Kidney capillary endothelial cell (primary cell): ENCODE measurements at places on chromosomes 5 and 9.

- DNase-seq = no peak
These were observed 11.4 kb downstream of the RNF130 start for GRCh38 chr5:180060192-180060591.

GRCh38 chr5:151125421-151125820 lies 32.2 kb downstream of the ANXA6 start:
- DNase-seq = no peak

GRCh38 chr9:112380102-112380824 lies at the start of gene HSDL2:
Gene HSDL2 (plus strand): TSS chr9:112380108. CDS start chr9:112380164, 56 bp downstream.
- no peak for DNase-seq

DNA sequence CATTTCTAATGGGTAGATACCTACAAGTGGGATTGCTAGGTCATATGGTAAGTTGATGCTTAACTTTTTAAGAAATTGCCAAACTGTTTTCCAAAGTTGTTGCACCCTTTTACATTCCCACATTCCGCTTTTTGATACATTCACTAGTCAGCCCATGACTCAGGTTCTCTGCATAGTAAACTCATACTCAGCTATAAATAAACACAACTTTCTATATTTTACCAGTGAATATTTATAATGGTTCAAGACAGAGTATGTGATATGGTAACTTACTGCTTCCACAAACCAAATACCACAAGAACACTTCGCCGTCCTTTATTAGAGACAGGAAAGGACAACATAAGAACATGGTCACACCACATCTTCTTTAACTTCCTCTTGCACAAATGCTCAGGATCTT lies 54.0 kb downstream of the PLPP1 start:
- no peak for DNase-seq

- no peak for DNase-seq
These were observed 86.5 kb downstream of the HCN1 start for GRCh38 chr5:45609661-45610060.

DNA sequence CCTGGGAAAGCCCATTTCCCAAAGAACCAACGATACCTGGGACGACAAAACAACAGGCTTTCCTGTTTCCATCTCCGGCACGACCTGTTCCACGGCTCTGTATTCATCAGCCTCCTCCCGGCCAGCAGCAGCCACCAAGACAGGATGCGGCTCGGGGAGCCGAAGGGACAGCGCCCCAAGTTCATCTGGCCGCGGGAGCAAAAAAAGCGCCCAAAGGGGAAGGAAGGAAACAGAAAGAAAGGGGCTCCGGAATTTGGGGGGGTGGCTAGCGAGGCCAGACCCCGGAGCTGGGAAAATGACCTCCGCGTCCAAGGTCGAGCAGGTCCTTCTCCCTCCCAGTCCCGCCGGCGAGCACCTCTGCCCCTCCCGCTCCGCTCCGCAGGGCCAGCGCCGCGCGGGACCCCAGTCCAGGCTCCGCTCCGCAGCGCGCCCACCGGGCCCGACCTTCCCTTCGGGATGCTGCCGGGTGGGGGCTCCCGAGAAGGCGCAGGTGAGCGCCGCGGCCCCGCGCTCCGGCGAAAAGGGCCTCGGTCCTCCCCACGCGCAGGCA lies 608 bp downstream of the ELOVL7 start:
- no peak for DNase-seq

- no peak for DNase-seq
These were observed 154.6 kb downstream of the SYK start for GRCh38 chr9:90956026-90956810.

GRCh38 chr5:153749960-153750359 lies 259.5 kb downstream of the GRIA1 start:
- no peak for DNase-seq

GRCh38 chr5:151082282-151082902 lies 1.6 kb upstream of the TNIP1 start:
- no peak for DNase-seq

DNA sequence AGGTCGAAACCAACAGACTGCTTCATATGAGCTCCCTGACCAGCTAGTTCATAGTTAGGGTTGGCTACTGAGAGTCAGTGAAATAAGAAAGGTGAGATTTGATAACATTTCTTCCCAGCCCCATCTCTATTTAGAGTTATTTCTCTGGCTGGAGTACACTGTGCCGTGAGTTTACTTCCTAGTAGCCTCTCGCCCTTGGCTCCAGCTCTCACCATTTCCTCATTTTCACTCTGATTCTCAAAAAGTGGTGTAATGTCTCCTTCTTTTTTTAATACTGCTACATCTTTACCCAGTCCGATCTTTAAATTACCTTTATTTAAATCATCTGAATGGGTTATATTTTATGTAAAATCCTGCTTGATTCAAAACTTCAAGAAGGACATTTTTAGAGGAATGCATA lies 100.4 kb upstream of the FAM174A start:
- no peak for DNase-seq

GRCh38 chr9:133684121-133684935 lies 48.2 kb downstream of the DBH start:
- DNase-seq = no peak

- no peak for DNase-seq
These were observed 479.2 kb upstream of the TUSC1 start for GRCh38 chr9:26157411-26157810.

DNA sequence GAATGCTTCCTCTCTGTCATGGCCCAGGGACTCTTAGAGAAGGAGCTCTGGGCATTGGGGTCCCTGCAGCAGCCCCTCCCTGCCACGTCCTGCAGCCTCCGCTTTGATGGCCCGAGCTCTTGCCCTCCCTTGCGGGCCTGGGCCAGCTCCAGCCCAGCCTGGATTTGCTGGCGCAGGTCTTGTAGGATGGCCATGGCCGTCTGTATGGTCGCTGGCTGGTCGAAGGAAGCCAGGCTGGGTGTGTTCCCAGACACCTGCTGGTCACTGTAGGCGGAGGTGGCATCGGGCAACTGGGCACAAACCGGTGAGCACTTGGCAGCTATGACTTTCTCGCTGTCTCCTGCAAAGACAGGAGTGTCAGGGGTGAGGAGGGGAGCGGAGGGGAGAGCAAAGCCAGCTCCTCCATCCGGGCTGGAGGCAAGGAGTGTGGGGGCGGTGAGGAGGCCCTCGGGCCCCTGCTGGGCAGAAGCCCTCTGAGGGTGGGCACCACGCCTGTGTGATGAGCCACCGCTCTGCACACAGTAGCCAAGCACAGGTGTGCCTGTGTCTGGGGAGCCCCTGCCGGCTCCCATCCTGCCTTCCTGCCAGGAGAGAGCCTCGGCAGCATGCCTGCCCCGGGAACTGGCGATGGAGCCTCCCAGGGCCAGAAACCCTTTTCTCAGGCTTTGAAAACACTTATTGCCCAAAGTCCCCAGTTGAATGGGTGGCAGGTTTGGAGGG lies 12.4 kb downstream of the CCDC187 start:
- DNase-seq = no peak
